SK-N-MC (cell line): ENCODE measurements at places on chromosomes 6 and 20.

GRCh38 chr20:60262967-60263603, 304.9 kb downstream of the CDH26 start:
- DNase-seq, result no peak

GRCh38 chr6:170010665-170011203, 259.3 kb downstream of the ERMARD start:
- DNase-seq, result no peak

DNA sequence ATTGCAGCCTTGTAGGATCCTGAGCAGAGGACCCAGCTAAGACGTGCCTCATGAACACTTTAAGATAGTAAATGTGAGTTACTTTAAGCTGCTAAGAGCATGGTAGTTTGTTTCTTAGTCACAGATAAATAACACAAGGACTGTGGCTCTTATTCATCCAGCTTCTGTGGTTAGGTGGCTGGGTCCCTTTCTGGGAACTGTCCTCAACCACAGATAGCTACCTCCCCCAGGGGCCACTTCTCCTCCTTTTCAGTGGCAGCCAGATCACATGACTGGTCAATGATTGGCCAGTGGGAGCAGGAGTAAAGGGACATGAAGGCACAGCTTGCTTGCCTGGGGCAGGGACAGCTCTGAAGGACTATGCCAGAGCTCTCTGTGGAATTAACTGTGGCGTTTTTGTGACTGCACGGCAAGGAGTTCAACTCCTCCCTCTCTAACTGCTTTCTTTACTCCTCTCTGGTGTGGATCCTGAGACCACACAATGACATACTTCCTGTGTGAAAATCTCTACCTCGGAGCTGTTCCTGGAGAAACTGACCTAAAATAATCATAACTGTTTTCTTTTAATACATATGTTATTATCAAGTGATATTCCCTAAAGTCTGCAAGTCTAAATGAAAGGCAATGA, 76.5 kb downstream of the NRN1 start:
- no peak for DNase-seq

DNA sequence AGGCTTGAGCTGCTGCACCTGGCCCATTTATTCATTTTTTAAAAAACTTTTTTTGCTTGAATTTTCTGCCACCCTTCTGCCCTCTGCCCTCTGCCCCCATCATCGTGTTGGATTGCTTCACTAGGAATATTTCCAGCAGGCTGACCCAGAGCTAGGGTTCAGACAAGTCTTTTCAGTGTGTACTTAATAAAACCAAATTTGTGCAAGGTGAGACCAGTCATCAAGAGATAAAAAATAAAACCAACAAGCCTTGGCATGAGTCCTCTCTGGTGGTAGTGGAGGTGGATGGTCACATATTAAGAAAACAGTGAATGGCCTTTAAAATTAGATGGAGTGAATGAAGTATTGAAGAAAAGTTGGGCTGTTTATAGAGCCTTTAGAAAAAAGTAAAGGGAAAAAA, 239.6 kb downstream of the CDKAL1 start:
- DNase-seq, result no peak

- DNase-seq, result no peak
These were observed 132.9 kb downstream of the PRDM13 start for GRCh38 chr6:99739526-99739925.

DNA sequence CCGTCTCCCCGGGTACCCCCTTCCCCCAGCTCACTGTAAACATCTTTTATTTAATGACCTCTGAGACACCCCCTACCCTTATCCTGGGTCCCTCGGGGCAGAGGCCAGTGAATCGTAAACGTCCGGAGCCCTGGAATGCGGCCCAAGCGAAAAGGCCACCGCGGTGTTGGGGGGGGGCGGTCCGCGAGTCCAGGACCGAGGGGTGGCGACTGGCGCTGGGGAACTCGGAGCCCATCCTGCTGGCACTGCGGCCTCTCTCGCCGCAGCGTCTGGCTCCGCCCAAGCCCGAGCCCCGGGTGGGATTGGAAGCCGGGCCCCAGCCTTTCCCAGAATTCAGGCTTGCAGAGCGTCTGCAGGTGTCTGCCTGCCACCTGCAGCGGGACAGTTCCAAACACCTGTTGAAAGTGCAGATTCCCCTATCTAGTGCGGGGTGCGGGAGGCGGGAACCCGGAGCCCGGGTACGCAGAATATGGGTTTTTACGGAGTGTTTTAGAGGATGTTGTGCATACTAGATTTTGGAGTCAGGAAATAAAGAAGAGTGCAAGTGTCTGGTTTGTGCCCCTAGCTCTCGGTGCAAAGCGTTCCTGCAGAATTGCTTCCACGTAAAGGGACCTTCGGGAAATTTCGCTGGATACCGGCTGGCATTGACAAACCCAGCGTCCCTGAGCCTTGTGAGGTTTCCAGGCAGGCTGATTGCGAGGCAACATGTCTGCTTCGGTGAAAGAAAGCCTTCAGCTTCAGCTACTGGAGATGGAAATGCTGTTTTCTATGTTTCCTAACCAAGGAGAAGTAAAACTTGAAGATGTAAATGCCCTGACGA, 800 bp downstream of the RWDD2A start:
- no peak for DNase-seq

- no peak for DNase-seq
These were observed 208.3 kb downstream of the SYNDIG1 start for GRCh38 chr20:24677626-24678315.

GRCh38 chr6:32763421-32763820, at the start of gene HLA-DQB2:
Gene HLA-DQB2, minus strand, starts transcription at chr6:32763532. Its CDS starts 62 bp downstream, at chr6:32763470.
- DNase-seq, result no peak

DNA sequence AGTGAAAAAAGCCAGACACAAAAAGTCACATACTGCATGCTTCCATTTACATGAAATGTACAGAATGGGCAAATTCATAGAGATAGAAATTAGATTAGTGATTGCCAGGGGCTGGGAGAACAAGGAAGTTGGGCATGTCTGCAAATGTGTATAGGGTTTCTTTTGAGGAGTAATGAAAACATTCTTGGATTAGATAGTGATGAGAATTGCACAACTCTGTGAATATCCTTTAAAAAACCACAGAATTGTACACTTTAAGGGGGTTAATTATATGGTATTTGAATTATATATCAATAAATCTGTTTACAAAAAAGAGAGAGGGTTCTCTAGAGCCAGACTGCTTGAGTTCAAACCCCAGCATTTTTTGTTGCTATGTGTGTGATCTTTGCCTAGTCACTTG, 188.1 kb downstream of the CDC5L start:
- DNase-seq, result no peak

DNA sequence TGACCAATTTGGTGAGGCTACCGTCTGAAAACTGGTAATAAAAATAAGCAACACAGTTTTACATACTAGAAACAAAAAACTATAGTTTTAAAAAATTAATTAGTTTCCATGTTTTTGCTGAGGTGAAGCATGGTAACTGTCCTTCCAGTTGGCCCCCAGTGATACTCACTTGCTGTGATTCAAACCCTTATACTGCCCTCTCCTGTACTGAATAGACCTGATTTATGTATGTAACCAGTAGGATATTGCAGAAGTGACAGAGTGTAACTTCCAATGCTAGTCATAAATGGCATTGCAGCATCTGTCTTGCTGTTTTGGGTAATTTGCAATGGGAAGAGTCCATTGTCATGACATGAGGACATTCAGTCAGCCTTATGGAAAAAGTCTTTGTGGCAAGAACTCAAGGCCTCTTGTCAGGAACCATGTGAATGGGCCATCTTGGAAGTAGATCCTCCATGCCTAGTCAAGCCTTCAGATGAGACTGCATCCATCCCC, 8.9 kb upstream of the CHD6 start:
- DNase-seq, result no peak

DNA sequence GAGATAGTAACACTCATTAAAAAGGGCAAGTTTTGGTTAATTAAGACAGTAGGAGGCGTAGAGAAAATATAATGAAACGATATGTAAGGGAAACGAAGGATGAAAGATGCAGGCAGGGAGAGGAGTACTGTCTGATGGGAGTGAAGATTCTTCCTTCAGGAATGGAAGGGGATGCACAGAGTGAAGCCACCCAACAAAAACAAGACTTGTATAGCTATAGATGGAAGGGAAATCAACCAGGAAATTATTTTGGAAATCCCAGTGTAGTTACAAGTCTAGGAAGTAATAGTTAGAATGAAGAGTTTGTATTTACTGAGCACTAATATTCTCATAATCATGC, 19.7 kb upstream of the HLA-DRB1 start:
- no peak for DNase-seq

GRCh38 chr6:53378208-53378607, 29.5 kb upstream of the ELOVL5 start:
- DNase-seq, result no peak

DNA sequence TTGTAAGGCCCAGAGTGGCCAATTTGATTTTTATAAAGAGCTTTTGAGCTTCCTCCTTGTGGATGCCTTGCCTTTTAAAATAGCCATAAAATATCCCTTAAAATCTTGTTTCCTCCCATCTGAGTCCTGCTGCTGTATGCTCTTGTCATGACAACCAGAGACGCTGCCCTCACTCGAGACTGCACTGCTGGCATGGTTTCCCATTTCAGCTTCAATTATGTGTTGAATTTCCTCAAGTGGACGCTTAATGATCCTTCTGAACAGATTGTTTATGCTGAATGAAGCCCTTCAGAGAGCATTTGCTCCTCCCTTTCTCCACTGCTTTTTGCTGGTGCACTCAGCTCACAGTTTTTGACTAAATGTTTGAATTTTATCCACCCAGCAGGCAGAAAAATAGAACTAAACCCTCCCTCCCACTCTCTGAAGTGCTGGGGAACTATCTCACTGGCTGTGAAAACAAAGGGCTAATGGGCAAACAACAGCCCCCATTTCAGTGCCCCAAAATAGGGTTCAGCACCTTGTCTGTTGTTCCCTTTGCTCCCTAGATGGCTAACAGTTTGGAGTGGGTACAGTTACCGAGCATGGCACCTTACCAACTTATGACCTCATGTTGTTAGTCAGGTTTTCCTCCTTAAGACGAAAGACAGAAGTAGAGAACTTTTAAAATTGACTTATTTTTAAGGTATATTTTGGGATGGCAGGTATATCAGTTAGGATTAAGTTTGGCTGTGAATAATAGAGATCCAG, 45.5 kb upstream of the RNF8 start:
- no peak for DNase-seq

GRCh38 chr6:44054721-44055559, 72.3 kb downstream of the MRPL14 start:
- no peak for DNase-seq

DNA sequence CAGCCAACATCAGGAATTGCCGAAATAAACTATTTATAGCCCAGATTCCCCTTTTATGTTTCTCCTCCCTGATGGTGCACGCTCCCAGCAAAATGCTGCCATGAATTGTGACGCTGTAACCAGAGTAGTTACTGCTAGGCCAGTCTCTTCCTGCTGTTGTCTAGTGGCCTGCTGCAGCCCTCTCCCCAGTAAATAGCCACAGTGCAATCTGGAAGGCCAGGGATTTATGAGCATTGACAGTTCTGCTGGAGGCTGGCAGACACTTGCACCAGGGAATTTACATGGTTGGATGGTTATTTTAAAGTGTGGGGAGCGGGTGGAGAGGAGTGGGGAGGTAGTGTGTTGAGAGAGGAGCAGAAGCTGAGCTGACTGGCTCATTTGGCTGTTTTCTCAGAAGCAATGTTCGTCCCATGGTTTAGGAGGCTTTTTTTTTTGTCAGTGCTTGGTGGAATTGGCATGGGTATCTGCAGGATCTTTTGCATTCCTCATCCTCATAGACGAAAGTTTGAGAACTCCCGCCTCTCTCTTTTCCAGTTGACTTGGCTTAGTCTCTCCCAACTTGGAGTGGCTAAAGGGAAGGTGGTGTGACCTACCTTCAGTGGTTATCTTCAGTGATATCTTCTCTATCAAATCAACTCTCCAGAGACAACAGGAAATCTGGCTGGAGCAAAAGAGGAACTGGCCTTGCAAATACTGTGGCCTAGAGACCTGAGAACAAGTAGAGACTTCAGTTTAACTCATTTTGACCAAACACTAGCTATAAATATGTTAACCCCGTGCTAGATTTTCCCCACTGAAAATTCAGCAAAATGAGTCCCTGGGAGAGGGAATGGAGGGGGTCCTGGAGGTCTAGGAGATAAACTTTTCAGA, 99.3 kb upstream of the VSTM2L start:
- no peak for DNase-seq
